ENCODE measurements at places on chromosomes 6 and 20. TPM values are rescaled to one million over a fixed set of nuclear protein-coding genes. Genes with fewer than 3 reads are reported as not detected.

DNA sequence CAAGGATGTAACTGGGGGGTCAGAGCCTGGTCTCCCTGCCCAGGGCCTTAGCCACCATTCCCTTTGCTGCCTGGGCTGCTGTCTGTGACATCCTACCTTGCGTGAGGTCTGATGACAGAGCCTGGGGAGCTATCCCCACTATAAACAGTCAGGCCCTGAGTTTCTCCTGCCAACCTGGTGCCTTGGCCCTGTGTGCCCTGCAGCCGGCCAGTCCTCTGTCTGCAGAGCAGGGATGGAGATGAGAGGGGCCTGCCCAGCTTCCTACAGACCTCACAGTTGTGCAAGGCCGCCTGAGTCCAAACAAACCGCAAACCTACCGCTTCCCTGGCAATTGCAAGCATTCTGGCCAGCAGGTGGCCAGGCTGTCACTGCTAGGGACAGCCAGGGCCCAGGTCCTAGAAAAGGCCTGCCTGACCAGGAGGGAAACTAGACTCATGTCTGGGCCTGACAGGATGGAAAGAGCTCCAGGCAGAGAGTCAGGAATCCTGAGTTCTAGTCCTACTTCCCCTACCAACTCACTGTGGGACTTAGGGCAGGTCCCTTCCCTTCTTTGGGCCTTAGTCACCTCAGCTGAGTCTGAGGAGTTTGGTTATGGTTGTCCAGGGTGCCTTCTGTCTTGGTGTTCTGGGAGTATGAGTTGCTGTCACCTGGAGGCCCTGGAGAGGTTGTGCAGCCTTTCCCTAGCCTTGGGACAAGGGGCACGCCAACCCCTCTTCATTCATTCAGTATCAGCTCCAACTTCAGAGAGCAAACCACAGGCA lies 86.2 kb downstream of the VEGFA start:
- H3K27me3 ChIP-seq, result no peaks in the 10 kb centered on the region
- DNase-seq, result no peak
- H3K36me3 ChIP-seq, result no peaks in the 10 kb centered on the region
- H3K27ac ChIP-seq, result no peak overlapping the region
- H3K4me3 ChIP-seq, result no peak overlapping the region

- no peak overlapping the region for H3K27ac ChIP-seq
- no peaks in the 10 kb centered on the region for H3K4me1 ChIP-seq
- DNase-seq, result no peak
- peaks cover 10% of the 10 kb centered on the region for H3K27me3 ChIP-seq
Observed at GRCh38 chr6:131823276-131823902, 15.6 kb downstream of the ENPP1 start.

- H3K27me3 ChIP-seq, result no peaks in the 10 kb centered on the region
- no peak overlapping the region for H3K4me3 ChIP-seq
- peaks cover 4% of the 10 kb centered on the region for H3K4me1 ChIP-seq
- no peaks in the 10 kb centered on the region for H3K36me3 ChIP-seq
Observed at GRCh38 chr6:166853371-166854325, 102.7 kb downstream of the RNASET2 start.

DNA sequence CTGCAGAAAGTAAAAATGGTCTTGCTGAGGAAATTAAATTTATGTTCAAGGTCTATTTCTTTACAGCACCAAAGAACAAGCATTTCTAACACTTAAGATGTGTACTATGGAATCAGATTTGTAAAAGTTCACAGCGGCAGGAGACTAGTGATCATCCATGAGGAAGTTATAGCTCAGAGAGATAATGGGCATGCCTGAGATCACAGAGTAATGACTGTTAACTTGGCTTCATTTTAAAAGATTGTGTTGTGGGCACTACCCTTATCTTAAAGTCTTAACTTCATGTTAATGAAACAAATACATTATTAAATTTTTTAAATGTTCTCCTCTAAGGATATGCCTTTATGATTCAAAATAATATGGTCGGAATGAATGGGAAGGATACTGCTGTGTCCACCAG lies 168.6 kb downstream of the GMPR start:
- no peak for DNase-seq
- no peaks in the 10 kb centered on the region for H3K27me3 ChIP-seq
- H3K4me1 ChIP-seq, result peaks cover 51% of the 10 kb centered on the region
- H3K36me3 ChIP-seq, result peaks cover 8% of the 10 kb centered on the region

DNA sequence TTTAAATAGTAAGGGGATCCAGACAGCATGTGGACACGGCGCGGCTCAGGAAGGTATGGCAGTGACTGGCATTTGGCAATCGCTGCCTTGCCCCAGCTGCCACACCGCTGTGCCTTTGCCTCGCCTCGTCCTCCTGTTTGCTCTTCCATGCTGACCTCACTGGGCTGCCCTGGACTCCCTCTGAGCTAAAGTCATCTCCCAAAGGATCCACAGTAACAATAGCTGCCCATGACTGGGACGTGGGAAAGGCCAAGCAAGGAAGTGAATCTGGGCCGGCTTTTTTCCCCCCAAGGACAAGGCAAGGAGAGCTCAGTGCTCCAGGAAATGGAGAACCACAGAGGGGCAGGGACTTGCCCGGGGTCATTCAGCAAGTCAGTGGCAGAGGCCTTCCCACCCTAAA lies 48.1 kb downstream of the JPH2 start:
- H3K36me3 ChIP-seq, result no peaks in the 10 kb centered on the region
- H3K4me3 ChIP-seq, result no peak overlapping the region
- no peak overlapping the region for H3K27ac ChIP-seq
- H3K27me3 ChIP-seq, result peaks cover 22% of the 10 kb centered on the region

GRCh38 chr6:79984261-79984660 lies 20.2 kb upstream of the TTK start:
- peaks cover 2% of the 10 kb centered on the region for H3K27me3 ChIP-seq
- DNase-seq, result peak; percentile 23
- no peak overlapping the region for H3K27ac ChIP-seq
- H3K4me3 ChIP-seq, result no peak overlapping the region
- H3K36me3 ChIP-seq, result no peaks in the 10 kb centered on the region
- no peaks in the 10 kb centered on the region for H3K4me1 ChIP-seq

DNA sequence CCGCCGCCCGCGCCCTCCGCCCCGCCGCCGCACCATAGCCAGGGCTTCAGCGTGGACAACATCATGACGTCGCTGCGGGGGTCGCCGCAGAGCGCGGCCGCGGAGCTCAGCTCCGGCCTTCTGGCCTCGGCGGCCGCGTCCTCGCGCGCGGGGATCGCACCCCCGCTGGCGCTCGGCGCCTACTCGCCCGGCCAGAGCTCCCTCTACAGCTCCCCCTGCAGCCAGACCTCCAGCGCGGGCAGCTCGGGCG lies 1.5 kb downstream of the FOXC1 start:
- H3K4me3 ChIP-seq, result no peak overlapping the region
- no peak for DNase-seq
- H3K27ac ChIP-seq, result no peak overlapping the region

DNA sequence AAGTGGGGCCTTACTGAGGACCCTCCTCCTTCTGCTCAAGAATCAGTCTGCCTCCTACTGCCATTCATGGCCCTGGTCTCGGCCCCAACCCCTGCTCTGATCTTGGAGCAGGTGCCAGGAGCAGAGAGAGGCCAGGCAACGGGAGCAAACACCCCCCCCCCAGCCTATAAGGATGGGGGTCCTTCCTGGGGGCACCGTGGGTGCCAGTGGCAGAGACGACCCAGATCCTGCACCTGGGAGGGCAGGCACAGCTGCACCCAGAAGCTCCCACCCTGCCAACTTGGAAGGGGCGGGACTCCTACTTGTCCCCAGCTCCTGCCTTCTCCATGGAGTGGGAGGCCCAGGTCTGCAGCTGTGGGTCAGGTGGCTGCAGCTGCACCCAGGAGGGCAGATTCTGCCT lies 183.2 kb downstream of the EYA4 start:
- H3K4me3 ChIP-seq, result no peak overlapping the region
- H3K27ac ChIP-seq, result no peak overlapping the region
- no peaks in the 10 kb centered on the region for H3K4me1 ChIP-seq
- H3K36me3 ChIP-seq, result no peaks in the 10 kb centered on the region
- no peak for DNase-seq
- H3K27me3 ChIP-seq, result no peaks in the 10 kb centered on the region

DNA sequence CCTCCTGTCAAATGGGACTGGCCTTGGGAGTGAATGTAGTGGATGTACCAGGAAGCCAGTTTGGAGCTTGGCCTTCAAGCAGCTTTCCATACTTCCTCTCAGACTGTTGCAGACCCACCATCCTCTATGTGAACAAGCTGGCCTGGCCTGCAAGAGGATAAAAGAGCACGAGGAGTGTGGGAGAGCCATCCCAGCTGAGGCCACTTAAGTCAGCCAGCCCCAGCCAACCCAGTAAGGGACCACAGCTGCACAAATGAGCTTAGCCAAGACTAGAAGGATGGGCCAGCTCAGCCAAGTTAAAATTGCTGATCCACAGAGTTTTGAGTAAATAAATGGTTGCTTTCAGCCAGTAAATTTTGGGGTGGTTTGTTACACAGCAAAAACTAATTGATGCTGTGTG lies 156.9 kb upstream of the SOX4 start:
- H3K36me3 ChIP-seq, result no peaks in the 10 kb centered on the region
- peaks cover 5% of the 10 kb centered on the region for H3K27me3 ChIP-seq
- H3K27ac ChIP-seq, result no peak overlapping the region
- H3K4me3 ChIP-seq, result no peak overlapping the region

GRCh38 chr20:49526056-49526455 lies 41.9 kb downstream of the PTGIS start:
- H3K4me1 ChIP-seq, result peaks cover 5% of the 10 kb centered on the region
- H3K4me3 ChIP-seq, result no peak overlapping the region
- H3K36me3 ChIP-seq, result no peaks in the 10 kb centered on the region
- no peak for DNase-seq
- H3K27me3 ChIP-seq, result peaks cover 25% of the 10 kb centered on the region

DNA sequence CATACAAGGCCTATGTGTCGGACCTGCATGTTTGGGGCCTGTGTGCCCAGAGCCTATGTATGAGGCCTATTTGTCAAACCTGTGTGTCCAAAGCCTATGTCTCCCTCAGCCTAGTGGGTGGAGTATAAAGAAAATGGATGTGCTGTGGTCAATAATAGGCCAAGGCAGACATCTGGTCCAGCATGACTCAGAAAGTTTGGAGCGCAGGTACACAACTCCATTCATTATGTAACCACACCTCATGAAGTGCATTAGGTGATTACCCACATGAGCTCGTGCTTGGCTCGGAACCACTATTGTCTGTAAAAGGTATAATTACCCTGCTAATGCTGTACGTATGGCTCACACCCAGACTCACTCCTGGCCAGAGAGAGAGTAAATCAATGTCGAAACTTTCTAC lies 302.4 kb upstream of the POU3F2 start:
- no peaks in the 10 kb centered on the region for H3K4me1 ChIP-seq
- H3K36me3 ChIP-seq, result no peaks in the 10 kb centered on the region
- no peak overlapping the region for H3K4me3 ChIP-seq

DNA sequence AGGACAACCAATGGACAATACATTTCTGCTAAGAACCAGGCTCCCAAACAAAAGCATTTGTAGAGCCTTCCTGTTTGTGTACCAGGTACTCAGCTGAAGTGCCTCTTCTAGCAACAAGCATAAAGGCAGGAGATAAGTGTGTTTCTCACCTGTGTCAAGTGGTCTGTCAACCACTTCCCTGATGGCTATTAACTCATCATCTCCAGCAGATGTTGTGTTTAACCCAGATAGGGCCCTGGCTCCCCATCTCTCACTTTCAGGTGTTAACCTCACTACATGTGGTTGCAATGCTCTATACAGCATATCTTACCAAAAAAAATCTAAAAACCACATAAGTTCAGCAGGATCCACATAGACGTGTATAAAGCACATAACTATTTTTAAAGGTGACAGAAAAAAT lies 9.6 kb upstream of the IL17A start:
- H3K4me3 ChIP-seq, result no peak overlapping the region
- no peak overlapping the region for H3K27ac ChIP-seq
- no peak for DNase-seq

DNA sequence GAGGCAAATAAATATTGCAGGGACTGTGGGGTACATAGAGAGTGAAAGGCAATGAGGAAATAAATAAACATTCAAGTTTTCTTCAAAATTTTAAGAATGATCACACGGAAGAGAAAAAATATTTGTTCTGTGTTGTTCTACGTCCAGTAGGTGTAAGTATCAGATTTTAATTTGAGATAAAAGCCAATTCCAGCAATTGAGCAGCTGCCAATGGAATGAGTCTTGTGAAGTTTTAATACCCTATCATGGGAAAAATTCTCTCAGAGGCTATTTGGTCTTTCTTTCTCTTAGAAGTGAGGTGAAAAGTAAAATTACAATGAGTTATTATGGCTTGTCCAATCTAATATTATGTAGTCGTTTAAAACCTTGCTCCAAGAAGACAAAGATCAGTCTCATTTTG lies 195.7 kb upstream of the CITED2 start:
- peaks cover 11% of the 10 kb centered on the region for H3K4me1 ChIP-seq
- no peaks in the 10 kb centered on the region for H3K27me3 ChIP-seq
- no peak overlapping the region for H3K4me3 ChIP-seq
- DNase-seq, result no peak

The TBX18 gene
- total RNA-seq, result not detected

The AKAP12 gene
- total RNA-seq, result 3.8 TPM

Data from activated CD4-positive, alpha-beta memory T cell treated with anti-CD3 and anti-CD28 coated beads for 36 hours (primary cell).